Left ventricle myocardium inferior (tissue), 1 donor: ENCODE measurements at places on chromosomes 2 and 18.

DNA sequence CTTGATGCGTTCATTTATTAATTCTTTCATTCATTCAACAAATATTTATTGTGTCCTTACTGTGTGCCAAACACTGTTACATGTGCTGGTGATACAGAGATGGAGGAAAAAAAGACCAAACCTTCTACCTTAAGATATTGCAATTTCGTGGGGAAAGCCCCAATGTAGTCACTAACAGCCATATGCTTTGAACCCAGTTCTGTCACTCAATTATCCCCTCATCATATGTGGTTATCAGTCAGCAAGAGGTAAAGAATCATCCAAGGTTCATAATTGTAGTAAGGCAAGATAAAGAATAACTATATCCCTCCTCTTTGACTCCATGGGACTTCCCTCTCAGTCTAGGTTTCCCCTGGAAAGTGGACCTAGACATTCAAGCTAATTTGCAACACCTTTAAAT is 1185.6 kb upstream of the CELF4 start:
- no peak for DNase-seq

DNA sequence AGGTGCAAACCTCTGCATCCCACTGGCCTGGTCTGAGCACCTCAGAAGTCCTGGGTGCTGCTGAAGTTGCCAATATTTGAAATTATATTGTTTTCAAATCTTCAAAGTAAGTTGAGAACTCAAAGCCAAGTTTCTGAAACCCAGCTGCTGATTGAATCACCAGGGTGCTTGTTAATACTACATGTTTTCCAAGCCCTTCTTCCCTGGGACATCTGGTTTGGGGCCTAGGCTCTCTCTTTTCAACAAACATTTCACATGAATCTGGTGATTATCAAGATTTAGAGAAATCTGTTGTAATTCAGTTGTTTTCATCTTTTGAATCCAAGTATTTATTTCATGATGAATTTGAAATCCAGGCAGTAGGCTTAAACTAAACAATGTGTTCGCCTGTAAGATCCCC is 24.4 kb downstream of the MLPH start:
- no peak for DNase-seq

DNA sequence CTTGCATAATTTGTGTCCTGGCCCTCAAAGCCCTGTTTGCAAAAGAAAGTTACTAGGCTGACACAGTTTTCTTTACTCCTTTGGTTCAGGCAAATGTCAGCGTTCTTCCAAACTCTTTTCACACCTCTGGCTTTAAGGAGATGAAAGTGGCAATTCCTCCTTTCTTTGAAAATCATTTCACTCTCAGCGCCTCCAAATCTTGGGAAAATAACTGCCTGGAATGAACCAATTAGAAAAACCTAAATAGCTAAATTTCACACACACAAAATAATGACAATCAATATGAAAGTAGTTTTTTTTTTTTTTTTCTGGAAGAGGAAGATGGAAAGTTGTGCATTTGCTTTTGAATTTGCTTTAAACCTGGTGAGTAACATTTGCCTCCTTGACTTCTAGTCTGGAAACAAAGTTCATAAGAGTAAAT is 1.7 kb downstream of the MEIS1 start:
- DNase-seq: no peak

DNA sequence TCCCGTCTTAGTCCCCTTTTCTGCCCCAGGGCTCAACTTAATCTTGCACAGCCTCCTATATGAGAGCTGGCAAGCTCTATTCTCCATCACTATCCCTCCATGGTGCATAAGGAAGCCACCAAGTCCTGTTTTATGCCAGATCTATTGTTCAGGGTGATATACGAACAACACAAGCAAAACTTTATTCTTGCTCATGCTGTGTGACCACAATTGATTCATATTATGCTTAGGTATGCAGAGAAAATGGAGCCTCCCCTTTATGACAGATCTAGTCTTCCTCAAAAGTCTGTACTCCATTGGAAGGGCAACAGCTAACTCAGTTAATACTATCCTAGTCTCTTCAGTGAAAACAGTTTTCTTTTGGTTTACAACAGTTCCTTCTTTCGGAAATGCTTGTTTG is 94.0 kb upstream of the STON1 start:
- DNase-seq: no peak

DNA sequence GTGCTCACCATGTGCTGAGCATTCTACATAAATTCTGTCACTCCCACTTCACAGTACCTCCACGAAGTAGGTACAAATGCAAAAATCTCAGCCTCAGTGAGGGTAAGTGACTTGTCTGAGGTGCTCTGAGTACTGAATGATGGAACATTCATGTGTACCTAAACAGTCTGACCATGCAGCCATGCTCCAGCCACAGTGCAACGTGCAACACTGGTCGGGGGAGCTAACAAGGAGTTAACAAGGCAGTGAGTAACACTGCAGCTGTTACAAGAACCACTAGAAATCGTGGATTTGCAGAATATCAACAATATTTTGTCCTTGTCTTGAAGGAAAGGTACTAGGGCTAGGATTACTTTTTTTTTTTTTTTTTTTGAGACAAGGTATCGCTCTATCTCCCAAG is 36.6 kb upstream of the NDUFV2 start:
- no peak for DNase-seq

DNA sequence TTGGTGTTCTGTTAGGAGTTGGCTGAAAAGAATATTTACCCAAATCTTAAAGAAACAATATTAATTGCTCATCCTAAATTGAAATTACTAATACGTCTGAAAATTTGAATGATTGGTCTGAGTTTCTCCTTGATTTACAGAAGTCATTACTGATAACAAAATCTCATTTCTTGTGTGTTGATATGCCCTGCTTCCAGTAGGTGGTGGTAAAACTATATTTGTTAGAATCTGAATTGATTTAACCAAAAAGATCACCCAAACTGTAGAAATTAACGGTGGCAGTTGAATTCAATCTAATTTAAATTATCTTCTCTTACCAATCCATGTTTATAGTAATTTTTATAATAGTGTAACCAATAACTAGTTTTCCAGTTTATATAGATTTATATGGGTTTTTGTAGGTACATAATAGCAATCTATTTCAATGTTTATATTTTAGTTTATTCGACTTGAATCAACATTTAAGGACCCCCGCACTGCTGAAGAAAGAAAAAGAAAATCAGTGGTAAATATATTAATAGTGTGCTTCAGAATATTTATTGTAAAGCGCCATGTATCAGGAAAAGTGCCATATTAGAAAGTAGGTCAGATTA is 38.3 kb downstream of the PAPOLG start:
- no peak for DNase-seq

DNA sequence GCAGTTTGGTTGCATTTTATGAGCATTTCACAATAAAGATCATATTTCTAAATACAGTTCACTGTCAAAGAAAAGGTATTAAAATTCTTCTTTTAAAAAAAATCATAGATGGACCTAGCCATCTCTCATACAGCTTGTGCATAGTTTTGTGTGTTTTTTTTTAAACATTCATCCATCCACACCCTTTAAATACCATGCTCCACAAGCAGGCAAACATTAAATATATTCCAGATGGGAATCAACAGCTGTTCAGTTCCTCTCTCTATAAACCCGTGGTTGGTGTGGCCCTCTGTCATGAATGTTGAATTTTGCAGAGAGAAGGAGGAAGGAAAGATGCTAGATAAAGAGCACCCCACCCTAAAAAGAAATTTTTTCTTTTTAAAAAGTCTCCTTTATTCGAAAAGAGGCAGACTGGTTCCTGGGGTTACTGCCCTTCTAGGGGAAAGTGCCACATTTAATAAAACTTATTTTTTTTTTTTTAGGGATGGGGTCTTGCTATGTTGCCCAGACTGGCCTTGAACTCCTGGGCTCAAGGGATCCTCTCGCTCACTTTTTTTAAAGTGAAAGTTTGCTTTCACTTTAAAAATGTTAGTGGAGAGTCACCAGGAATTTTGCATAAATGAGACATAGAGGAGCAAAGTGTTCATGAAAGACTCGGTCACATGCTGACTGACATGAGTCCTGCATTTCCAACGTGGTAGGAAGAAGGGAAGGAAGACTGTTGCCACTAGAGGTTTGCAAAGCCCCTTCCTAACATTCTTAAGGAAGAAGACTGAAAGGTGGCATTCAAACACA is 73.9 kb upstream of the LMAN1 start:
- DNase-seq: no peak

DNA sequence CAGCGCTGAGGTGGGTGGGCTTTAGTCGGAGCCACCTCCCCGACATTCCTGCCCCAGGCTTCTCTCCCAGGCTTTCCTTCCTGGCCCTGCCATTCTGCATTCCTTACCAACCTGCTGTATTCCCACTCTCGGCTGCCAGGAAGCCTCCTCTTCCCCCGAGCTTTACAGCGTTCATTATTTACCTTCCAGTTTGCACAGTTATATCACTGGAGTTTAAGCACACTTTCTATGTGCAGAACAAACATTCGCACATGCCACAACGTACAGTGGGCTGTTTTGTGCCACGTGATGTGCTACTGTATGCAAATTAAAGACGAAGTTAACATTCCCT is 246.3 kb downstream of the SOX11 start:
- no peak for DNase-seq

GRCh38 chr2:75431763-75432162 is 129.0 kb downstream of the EVA1A start:
- no peak for DNase-seq

DNA sequence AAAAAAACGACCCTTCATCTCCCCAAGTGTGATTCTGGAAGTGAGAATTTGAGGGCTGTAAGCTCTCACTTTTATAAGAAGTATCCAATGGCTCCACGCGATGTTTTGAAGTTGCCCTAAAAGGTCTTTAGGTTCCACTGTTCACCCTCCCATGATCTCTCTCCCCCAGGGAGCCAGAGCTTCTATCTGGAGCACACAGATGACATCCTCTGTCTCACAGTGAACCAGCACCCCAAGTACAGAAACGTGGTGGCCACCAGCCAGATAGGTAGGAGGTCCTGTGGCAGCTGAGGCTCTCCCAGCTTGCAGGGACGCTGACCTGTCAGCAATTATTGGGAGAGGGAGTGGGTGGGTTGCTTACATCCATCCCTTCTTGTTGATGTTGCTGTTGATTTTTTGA is 97.8 kb downstream of the RTN4 start:
- DNase-seq: no peak

DNA sequence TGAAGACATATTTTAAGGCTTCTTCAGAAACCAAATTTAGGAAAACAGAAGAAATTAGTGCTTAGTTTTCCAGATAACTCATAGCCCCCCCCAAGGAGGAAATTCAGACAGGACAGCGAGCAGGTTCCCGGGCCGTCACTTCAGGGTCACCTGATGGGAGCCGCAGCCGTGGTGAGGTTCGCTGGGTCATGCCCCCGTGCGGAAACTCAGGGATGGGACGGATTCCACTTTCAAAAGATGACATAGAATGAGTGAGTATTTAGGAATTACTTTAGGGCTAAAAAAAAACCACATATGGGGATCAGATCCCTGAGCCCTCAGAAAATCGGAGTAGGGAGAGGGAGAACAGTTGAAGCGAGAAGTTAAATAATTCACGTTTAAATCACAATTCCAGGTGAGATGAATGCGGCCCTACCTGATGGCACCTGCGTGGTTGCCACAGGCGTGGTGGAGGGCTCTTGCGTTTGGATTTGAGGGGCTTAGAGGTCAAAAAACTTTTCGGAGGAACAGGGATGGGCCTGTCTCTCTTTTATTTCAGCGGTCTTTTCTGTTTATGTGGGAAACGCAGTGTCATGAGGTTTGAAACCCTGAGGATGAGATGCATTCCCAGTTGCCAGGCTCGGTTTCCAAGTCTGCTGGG is 114.4 kb downstream of the NFATC1 start:
- DNase-seq: no peak

DNA sequence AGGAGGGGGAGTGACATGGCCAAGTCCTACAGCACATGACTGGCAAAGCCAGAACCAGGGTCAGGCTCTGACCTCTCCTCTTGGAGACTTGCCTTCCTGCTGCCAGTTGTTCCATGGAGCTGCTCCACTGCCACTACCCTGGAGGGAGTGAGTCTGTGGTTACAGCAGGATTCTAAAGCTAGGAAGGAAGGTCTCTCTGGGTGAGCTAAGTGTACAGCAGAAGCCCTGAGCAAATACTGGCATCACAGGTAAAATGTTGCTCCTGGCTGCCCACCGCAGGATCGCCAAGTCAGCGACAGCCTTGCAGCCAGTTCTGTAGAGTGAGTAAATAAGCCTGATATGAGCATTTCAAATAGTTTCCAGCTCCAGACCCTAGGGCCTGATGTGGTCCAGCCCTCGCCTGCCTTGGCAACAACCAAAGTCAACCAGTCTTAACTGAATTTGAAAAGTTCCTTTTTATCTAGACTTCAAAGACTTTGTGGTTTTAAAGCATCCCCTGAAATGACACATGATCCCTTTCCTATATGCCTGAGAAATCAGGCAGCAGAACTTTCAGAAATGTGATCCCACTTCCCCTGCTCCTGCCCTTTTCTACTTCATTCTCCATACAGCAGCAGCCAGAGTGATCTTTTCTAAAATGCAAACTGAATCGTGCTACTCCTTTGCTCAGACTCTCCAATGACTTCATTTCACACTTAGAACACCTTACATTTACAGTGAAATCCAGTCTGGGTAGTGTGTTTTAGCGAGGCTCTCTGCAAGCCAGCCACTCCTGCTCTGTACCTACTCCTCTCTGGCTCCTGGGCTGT is 114.3 kb downstream of the MGAT5 start:
- DNase-seq: no peak

DNA sequence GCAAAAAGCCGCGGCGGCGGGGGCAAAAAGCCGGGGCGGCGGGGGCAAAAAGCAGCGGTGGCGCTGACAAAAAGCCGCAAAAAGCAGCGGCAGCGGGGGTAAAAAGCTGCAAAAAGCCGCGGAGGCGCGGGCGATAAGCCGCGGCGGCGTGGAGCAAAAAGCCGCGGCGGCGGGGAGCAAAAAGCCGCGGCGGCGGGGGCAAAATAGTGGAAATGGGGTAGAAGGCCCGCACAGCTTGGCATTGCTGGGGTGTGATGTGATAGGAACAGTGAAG is 450.1 kb downstream of the ANKRD30B start:
- DNase-seq: no peak

DNA sequence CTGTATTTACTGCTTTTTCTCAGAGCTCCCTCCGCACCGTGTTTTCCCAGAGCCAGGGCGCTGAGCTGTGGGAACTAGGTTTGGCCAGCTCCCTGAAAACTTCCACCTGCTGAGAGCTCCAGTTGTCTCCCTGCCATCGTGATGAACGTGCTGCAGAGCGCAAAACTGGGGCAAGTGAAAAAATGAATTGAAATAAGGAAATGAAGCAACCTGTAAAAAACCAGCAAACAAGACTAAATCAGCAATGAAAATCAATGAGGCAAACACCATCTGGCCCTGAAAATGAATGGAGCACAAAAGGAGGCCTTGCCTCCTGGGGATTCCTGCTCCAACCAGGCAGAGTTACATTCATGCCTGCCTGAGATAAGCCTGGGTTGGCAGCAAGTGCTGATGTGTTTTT is 129.9 kb downstream of the MARCHF4 start:
- peak; percentile 24 for DNase-seq
